ENCODE measurements at places on chromosomes 5 and 9.

GRCh38 chr9:121942866-121943382 lies 150.2 kb downstream of the TTLL11 start:
- no peak for DNase-seq

DNA sequence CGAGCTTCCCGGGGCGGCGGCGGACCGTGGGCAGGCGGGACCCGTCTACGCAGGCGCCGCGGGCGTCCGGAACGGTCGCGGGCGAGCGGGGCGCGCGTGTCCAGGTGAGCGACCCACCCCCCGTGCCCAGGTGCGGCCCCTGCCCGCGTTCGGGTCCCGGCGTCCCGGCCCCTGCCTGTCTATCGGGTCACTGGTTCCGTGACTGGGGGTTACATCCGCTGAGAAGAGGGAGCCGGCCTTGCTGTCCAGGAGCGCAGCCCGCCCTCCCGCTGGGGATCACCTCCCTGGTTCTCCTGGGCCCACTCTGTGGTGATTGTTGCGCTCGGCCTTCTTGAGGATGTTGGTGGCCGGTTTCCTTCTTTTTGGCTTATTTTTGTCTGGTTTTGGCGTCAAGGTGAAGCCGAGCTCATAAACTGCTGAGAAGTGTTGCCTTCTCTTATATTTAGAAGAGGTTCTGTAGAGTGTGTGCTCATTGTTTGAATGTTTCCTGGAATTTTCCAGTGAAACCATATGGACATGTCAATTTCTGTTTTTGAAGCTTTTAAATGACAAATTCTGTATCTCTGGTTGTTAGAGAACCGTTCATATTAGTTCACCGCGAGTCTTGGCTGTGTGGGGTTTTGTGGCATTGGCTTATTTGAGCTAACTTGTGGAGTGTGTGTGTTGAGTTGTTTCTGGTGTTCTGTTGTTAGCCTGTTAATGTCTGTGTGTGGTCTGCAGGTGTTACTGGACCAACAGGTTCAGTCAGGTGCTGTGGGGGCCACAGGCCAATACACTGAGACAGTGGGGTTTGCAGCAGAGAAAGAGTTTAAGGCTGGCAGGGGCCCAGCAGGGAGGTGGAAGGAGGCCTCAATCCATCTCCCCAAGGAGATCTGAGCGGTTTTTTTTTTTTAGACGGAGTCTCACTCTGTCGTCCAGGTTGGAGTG lies 621 bp downstream of the CEP72 start:
- DNase-seq: no peak

GRCh38 chr5:62701036-62701435 lies 122.4 kb downstream of the LRRC70 start:
- DNase-seq: no peak

DNA sequence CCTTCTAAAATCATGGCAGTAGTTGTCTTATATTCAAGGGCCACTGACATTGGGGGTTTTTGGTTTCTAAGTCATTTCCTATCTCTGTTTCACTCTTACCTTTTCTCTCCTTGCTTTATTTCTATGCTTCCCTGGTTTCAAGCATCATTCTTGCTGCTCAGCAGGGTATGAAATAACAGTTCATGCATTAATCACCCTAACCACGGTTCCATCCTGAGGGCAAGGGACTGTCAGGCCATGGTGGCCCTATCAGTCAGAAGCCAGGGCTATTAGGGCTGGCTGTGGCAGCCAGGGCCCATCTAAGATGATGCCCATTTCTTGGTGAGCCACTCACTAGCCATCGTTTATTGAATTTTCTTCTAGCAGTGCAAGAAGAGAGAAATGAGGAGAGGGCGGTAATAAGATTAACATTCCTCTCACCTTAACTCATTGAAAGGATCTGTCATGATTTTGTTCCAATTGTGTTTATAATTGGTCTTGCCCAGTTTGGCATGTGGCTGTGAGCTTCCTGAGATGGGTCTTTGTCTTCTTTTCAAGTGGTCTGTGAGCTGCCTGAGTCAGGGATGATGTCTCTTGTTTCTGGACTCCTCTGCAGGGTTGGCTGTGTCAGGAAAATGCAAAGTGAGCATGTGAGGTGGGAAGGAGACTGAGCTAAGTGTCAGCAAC lies 45.2 kb downstream of the CYSTM1 start:
- no peak for DNase-seq

DNA sequence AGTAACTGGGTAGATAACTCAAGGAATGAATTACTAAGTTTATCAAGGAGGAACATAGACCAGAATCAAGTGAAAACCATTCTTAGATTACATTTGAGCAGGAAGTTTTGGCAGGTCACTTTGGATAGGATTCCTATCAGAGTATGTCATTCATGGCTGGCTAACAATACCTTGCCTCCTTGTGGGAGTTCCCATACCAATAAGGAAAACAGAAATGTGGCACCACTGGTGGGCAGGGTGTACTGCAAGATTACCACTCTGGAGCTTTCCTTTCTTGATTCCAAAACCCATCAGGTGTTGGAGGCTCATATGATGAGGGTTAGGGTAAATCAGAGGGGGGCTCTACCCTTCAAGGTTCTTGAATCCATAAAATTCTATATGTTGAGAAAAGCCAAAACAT lies 18.6 kb upstream of the SPATA31D1 start:
- DNase-seq: peak; percentile 14

DNA sequence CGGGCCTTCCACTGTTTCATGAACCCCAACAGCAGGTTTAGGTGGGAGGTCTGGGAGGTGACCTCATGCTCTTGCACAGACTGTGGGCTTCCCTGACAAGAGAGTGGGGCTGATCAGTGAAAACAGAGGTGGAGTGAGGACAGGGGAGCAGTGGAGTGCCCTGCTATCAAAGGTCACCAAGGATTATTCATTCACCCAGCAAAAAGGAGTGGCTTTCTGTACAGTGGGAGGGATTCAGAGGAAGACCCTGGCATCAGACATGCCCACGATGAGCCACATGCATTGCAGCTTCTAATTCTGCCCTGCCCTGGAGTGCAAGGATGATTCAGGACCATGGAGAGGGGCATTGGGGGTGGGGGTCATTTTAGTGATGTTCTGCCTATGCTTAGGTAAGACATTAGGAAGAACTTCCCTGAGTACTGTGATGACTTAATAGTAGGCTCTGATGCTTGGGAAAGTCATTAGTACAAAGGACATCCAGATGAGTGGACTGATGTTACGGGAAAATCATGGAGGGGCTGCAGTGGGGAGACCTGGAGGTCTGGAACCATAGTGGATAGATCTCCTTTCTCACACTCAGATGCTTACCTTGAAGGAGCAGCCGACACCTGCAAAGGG lies 12.8 kb downstream of the TRAF1 start:
- DNase-seq: no peak

- no peak for DNase-seq
These were observed 340.2 kb downstream of the NDUFS4 start for GRCh38 chr5:53900677-53901076.

- DNase-seq: no peak
These were observed 15.0 kb downstream of the LHX6 start for GRCh38 chr9:122213589-122214413.

GRCh38 chr5:505951-506525 lies 18.2 kb downstream of the SLC9A3 start:
- no peak for DNase-seq

DNA sequence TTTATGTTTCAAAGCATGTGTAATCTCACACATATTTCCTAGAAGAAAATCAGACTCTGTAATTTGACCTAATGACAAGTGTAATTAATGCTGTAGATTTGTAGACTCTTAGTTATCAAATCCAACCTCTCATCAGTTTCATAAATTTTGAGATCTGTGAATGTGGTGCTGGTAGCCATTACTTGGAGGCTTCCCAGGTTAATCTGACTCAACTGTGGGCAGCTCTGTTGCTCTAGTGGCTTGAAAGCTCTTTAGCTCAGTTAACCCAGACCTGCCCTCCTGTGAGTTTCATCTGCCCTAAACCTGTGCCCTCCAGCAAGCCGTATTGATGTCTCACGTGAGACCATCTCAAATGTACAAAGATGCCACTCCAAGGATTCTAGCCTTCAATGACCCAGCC lies 323.4 kb downstream of the FBXL7 start:
- peak; percentile 16 for DNase-seq

DNA sequence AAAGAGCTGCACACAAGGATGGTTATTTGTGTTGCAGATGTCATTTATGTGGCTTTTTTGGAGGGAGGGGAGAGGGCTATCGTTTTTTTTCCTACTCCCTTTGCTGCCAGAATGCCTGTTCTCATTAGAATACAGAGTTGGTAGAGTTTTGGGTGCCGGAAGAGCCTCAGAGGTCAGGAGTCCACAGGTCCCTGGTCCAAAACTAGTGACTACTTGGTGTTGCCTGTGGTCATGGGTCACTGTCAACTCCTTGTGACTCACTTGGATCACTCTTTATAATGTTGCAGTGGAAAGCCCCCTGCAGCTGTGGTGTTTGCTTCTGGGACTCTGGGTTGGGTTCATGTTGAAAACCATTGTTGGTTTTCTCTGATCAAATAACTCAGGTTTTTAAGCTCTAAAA lies 131.4 kb downstream of the MAST4 start:
- no peak for DNase-seq

DNA sequence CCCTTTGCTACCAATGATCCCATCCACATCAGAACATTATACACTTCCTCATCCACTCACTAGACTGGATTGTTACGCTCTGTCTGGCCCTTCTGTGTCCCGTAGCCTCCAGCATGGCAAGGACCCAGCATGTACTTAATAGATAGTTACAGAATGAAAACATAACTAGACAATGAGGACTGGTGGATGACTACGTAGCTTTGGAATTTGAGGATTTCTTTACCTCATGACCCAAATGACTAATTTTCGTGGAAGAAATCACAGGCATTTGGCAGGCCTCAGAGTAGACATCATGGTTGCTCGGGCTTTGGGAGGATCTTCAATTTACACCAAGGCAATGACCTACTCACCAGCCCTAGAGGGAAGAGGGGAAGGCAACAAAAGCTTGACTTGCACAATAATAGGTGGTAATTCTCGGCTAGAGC lies 299.8 kb downstream of the TLE1 start:
- DNase-seq: peak; percentile 95

GRCh38 chr9:127176631-127177030 lies 54.2 kb upstream of the ANGPTL2 start:
- no peak for DNase-seq

DNA sequence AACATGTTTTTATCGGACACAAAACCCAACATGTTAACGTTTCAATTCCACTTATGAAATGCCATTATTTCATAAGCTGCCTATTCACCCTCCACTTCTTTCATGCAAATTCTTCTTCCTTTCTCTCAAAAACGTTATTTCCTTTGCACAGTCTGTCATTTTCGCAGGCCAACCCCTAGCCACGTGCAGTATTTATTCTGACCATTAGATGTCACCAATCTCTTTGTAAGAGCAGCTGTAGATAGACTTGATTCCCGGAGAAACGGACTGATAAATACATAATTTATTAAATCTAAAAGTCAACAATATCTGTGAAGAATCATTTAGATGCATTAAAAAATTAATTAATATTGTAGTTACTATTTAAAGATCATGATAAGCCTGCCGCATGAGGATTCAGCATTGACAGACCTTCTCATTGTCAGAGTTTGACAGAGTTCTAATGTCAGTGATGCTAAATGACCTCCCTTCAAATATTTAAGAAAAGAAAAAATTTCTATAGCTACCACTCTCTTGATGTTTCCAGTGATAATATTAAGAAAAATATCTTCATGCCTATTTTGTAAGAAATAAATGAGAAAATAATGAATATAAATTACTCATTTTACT lies 933.6 kb downstream of the CDH12 start:
- peak; percentile 33 for DNase-seq

DNA sequence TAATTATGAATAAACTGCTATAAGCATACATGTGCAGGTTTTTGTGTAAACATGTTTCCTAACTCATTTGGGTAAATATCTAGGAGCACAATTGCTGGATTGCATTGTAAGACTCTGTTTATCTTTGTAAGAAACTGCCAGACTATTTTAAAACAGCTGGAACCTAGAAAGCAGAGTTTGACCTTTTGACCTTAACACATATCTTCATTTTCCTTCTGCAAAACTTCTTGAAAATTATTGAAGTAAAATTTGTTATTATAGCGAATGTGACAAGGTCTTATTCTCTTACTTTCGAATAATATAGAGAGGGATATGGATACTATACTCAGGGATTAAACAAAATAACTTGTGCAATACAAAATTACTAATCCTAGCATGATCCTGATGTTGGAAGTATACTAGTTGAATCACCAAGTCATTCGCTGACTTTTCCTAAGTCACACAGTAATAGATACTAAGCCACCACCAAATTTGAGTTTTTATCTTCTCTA lies 3.2 kb upstream of the ANXA1 start:
- DNase-seq: peak; percentile 70

- DNase-seq: no peak
These were observed 26.6 kb downstream of the PHF2 start for GRCh38 chr9:93603011-93603410.

- DNase-seq: peak; percentile 41
These were observed 33.8 kb downstream of the ERP44 start for GRCh38 chr9:100064872-100065581.

DNA sequence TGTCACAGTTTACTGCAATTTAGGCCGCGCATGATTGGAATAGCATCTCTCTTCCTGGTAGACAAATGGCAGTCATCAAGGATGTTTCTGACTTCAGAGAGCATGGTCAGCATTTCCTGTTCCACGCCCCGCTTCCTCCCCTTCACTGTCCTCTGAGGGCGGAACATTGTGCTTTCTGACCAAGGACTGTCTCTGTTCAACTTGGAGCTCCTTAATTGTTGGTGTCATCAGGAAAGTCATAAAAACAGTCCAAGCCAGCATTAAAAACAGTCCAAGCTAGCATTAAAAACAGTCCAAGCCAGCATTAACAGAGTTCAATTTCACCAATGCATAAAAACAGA lies 301.3 kb upstream of the IRX4 start:
- DNase-seq: no peak

DNA sequence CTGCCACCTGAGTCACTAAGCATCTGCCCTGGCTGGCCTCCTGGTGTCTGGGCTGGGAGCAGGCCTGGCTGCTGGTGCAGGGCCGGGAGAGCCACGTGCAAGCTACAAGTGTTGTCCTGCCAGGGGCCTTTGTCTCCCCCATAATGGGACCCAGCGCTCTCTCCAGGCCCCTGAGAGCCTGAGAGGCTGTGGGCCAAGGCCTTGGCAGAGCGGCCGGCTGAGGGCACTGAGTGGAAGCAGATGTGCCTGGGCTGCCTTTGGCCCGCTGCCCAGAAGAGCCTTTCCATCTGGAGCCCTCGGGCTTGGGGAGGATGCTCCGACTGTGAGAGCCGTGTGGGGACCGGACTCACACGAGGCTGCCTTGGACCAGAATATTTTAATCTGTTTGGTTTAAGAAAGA lies 185.5 kb downstream of the RGS3 start:
- peak; percentile 93 for DNase-seq

DNA sequence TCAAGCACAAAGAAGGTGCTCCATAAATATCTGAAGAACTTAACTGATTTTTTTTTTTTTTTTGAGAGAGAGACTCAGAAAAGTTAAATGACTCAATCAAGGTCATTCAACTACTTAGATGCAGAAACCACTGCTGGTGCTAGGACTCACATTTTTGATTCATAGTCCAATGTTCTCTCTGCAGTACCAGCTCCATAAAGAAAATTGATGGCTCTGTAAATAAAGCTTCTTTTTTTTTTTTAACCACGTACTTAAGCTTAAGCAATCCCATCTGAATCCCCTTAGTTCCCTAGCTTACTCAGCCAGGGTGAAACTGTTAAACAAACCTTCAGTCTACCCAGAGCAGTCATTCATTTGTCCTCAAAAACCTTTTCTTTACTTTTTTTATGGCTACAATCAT lies 657.0 kb upstream of the WWC1 start:
- peak; percentile 9 for DNase-seq

GRCh38 chr5:20158006-20158405 lies 170.0 kb upstream of the CDH18 start:
- no peak for DNase-seq
